Activated T-helper 1 cell treated with anti-CD3 and anti-CD28 coated beads, Interleukin-12 subunit alpha, Interleukin-12 subunit beta, Interleukin-2, Interleukin-4 antibody, amounts not matched to agents 30 ng/mL and 10 ng/mL and 1 ng/mL, durations not matched to agents 14 hours and 24 hours and 36 hours (primary cell): ENCODE measurements at places on chromosomes 7 and 10. TPM values are rescaled to one million over a fixed set of nuclear protein-coding genes. Genes with fewer than 3 reads are reported as not detected.

FAM25C gene
- total RNA-seq = not detected in 2 replicates

GRCh38 chr7:78576236-78576635, 777.7 kb downstream of the PHTF2 start:
- no peak for DNase-seq

DNA sequence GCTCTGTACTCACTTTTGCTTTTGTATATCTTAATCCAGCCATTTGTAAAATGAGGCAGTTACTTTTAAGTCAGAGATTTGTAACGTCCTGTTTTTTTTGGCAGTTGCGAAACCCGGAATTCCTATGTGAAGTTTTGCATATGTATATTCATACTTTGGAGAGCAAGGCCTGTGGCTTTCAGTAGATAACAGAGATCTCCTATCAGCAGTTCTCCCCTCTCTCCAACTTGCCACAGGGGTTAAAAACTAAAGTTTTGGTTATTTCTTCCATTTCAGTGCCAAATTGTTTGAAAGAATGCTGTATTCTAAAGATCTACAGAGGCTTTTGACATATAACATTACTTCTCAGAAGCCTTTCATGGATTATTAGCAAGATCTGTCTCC, 102.4 kb downstream of the EXOC4 start:
- no peak for DNase-seq

DNA sequence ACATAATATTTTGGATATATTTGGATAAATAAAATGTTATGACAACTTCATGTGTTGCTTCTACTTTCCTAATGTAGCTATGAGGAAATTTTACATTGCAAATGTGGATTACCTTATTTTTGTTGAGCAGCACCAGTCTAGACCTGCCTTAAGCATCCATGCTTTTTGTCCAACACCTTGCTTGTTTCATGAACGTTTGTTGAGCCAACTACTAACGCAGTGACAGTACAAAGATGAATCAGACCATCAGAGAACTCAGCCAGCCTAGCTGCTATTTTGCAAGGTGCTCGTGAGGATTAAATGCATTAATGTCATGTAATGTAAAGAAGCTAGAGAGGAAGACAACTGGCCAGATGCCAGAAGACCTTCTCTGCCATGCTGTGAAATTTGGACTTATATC, 1.1 kb upstream of the ZC3HAV1L start:
- no peak for DNase-seq

- DNase-seq = no peak
Measured at GRCh38 chr7:27424231-27424630, 181.6 kb downstream of the EVX1 start.

GRCh38 chr7:157682064-157682945, 345.5 kb downstream of the DNAJB6 start:
- no peak for DNase-seq

DGKI gene
- 27.3 and 30.2 TPM in 2 replicates for total RNA-seq

- no peak for DNase-seq
Measured at GRCh38 chr10:7424315-7424714, 13.5 kb upstream of the SFMBT2 start.

MLXIPL gene
- total RNA-seq = not detected in 2 replicates
